Kidney tubule cell (primary cell): ENCODE measurements at places on chromosomes 11 and 22.

- peak; percentile 84 for DNase-seq
These were observed 33.8 kb downstream of the EHF start for GRCh38 chr11:34654483-34655334.

GRCh38 chr11:109059402-109059801 is 362.6 kb upstream of the C11orf87 start:
- no peak for DNase-seq

DNA sequence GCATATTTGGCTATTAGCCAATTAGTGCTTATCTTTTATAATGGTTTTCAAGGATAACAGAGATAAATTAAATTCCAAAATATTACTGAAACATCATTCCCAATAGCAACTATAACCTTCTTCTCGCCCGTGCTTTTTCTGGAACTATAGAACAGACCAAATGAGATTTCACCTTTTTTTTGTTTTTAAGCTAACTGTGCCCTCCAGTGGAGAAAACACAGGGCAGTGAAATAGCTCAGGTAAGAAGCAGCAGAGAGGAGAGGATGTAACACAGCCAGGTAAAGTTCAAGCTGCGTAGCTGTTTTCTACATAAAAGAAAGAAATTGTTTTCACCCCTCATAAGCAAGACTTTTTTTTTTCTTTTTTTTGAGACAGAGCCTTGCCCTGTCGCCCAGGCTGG is 28.2 kb downstream of the HSD17B12 start:
- no peak for DNase-seq

DNA sequence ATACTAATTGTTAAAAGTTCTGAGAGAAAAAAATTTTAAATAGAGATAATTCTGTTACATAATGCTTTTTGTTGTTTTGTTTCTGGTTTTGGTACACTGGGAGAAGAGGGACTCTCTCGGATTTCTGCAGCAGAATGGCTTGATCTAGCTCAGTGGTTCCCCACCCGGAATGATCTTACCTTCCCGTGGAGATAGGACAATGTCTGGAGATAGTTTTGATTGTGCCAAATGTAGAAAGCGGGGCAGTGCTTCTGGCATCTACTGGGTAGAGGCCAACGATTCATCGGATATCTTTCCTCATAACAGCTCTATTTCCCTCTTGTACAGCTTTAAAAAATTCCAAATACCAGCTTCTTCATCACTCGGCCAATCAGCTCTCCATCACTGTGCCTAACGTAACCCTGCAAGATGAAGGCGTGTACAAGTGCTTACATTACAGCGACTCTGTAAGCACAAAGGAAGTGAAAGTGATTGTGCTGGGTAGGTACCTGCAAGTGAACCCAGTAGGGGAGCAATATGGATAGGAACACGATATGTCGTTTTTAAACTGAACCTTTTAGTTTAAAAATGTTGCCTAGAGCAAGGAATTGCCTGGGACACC is 13.2 kb downstream of the CRTAM start:
- no peak for DNase-seq

- no peak for DNase-seq
These were observed 4.6 kb upstream of the RDX start for GRCh38 chr11:110301032-110301431.

GRCh38 chr11:126477535-126478305 is 122.2 kb downstream of the ST3GAL4 start:
- DNase-seq = peak; percentile 55

GRCh38 chr22:27794226-27794625 is 7.3 kb downstream of the MN1 start:
- DNase-seq = no peak

GRCh38 chr22:28736301-28737155 is 5.1 kb downstream of the CHEK2 start:
- DNase-seq = no peak

- no peak for DNase-seq
These were observed 296.1 kb downstream of the RAB38 start for GRCh38 chr11:87879118-87879517.
